ENCODE measurements at places on chromosomes 4 and X. TPM values are rescaled to one million over a fixed set of nuclear protein-coding genes. Genes with fewer than 3 reads are reported as not detected.
A peak's percentile ranks its signal among the peaks of the same experiment; 100 is the strongest.

- DNase-seq: no peak
Measured at GRCh38 chr4:11615601-11616000, 186.9 kb upstream of the HS3ST1 start.

The C4orf51 gene
- not detected for total RNA-seq

- no peak for DNase-seq
Measured at GRCh38 chr4:107066621-107067020, 30.5 kb upstream of the DKK2 start.

The CXCL6 gene
- total RNA-seq: not detected

GRCh38 chr4:73662709-73663546, 42.7 kb upstream of the RASSF6 start:
- peak; percentile 41 for DNase-seq

- no peak for DNase-seq
Measured at GRCh38 chr4:149443537-149443936, 372.1 kb downstream of the IQCM start.

The TEX13B gene
- total RNA-seq: not detected

DNA sequence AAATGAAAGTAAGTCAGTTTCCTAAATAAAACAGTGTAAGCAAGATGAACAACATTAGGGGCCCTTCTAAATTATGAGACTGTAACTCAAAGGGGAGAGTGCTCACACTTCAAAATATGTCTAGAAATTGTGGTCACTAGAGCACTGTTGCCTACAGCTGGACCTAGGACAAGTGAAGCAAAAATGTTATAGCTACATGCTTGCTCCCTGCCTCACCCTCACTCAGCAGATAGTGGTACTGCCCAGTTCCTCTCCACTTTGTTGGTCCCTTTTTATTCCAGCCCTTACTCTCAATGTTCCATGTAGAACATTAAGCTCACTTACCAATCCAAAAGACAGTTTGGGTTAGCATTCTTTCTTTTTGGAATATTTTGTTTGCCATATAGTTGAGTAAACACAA, 147.3 kb downstream of the GRIA3 start:
- no peak for DNase-seq

The PABPC5 gene
- total RNA-seq: not detected

GRCh38 chrX:130083656-130084382, 26.5 kb downstream of the ELF4 start:
- peak; percentile 49 for DNase-seq

DNA sequence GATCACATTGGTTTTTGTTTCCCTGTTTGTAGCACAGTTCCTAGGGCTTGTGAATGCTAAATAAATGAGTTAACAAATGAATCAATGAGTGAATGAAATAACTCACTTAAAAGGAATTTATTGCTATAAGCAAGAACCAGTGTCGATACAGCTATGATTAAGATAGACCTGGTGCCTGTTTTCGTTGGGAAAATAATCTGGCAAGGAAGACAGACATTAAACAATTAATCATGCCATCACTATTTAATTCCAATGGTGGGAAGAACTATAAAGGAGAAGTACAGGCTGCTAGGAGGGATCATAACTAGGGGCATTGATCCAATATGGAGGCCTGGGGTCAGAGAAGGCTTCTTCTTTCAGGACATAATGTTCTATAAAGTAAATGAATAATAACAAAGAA, 4.5 kb upstream of the CBR4 start:
- DNase-seq: no peak

GRCh38 chrX:24412637-24413363, 52.3 kb upstream of the PDK3 start:
- no peak for DNase-seq

The ZCCHC4 gene
- 15.5 TPM for total RNA-seq

- no peak for DNase-seq
Measured at GRCh38 chrX:64230123-64230970, at the start of gene ASB12. ASB12 (minus strand) TSS chrX:64230607; CDS start chrX:64225650, 4,957 bp downstream.

The ATP2B3 gene
- total RNA-seq: not detected

- no peak for DNase-seq
Measured at GRCh38 chr4:115272594-115272993, 159.2 kb upstream of the NDST4 start.

DNA sequence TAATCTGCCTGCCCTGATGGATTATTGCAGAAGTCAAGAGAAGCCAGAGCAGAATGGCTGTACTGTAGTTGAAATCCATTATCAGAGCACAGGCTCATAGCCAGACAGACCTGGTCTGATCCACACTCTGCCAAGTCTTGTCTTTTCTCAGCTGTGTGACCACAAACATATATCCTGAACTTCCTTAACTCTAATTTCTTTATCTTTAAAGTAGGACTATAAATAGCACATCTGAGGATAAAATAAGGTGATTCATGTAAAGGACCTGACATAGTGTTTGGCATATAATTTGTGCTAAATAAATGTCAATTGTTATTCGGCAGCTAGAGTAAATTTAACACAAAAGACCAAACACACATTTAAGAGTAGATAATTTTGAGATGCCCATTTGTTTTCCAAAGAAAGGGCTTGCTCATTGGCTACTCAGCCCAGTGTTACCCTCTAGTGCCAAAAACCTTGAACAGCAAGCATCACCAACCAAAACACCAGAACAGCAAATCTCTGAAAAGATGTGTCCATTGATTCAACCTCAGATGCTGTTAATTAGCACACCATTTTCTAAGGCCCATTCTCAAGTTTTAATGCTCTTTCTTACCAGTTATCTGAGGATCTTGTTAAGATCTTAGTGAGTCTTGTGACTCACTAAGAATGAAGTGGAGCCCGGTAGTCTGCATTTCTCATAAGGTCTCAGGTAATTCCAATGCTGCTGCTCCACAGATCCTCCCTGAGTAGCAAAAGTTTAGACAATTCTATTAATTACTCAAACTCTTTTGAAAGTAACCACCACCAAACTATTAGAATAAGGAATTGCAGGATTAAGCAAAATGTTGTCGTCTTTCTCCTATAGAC, 108.8 kb downstream of the HHIP start:
- DNase-seq: no peak

- DNase-seq: no peak
Measured at GRCh38 chrX:41350976-41351569, 17.1 kb downstream of the DDX3X start.

The RBMXL3 gene
- total RNA-seq: not detected

The TCEAL6 gene
- total RNA-seq: not detected

The RS1 gene
- total RNA-seq: not detected

DNA sequence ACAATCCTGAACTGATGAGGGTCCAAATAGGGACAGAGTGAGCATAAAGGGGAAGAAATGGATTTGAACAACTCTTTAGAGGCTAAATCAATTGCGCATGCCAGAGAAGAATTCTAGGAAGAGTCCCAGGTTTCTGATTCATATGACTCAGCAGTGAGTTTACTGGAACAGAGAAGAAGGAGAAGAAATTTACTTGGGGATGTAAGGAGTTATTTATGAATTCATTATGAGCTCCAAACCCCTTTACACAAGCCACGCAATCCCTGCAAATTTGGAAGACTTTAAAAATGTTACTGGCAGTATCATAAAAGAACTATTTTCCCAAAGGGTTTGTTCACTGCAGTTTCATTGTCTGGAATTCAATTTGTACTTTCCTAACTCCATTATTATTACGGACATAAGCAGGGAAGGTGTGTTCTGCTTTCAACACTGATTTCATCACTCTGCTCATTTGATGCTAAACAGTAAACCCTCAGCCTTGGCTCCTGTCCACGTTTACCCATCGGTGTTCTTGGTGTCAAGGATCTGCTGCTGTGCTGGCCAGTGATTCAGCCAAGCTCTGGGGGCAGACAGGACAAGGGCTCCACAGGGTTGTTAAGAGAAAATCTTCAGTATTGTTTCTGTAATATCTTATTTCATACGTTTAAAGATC, 273.7 kb downstream of the HNRNPD start:
- no peak for DNase-seq

DNA sequence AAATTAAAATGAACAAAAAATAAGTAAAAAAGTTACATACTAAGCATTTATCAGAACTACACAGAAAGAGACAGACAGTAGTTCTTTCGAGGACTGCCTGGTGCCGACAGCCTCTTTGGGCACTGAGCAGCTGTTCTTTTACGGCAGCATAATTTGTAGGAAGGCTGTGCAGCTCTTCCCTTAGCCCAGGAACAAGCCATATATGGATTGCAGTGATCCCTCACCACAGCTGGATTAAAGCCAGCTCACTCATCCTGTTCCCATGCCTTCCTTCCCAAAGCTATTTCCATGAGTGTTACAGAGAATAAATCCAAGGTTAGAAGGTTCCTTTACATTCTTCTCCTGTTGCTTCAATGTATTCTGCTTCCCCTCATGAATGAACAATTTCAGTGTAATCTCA, 71.7 kb downstream of the DDX60L start:
- DNase-seq: no peak

Data from OCI-LY7 (cell line).